RPMI7951 (cell line): ENCODE measurements at places on chromosomes 11 and 22. TPM values are rescaled to one million over a fixed set of nuclear protein-coding genes. Genes with fewer than 3 reads are reported as not detected.

DNA sequence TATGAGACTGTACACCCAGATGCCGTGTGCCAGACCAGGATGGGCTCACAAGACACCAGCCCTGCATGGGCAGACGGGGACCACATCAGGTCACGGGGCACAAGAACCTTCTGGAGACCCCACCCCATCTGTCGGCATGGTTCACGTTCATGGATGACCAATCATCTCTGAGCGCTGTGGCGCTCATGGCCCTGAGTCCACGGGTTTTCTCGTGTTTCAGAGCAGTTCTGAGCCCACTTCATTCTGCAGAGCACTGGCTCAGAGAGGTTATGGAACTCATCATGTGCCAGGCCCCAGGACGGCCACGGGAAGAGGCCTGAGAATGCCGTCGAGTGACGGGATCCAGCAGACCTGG lies 63.0 kb upstream of the PPARA start:
- DNase-seq, result no peak

DNA sequence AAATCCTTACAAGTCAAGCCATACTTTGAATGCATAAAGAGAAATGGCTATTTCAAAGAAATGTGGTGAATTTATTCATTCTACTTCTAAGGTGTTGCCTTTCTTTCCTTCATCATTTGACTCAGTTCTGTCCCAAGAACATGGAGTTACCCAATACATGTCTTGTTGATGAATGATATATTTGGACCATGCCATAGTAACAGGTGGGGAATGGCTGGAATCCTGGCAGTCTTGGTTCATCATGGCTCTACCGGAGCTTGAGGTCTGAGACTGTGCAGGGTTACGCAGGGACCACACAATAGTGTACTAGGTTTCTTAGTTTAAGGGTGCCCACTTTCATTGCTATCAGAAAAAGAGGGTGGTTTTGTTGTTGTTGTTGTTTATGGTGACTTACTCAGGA lies 40.3 kb upstream of the MPEG1 start:
- no peak for DNase-seq

GRCh38 chr11:46381048-46381818 lies at the start of gene MDK:
MDK (plus strand) TSS chr11:46381669; CDS start chr11:46382058, 389 bp downstream.
- no peak for DNase-seq

GRCh38 chr11:74319139-74319816 lies 7.8 kb upstream of the P4HA3 start:
- peak; percentile 90 for DNase-seq

The FIBIN gene
- total RNA-seq, result not detected in 2 replicates

GRCh38 chr11:66339686-66340483 lies 3.7 kb upstream of the RIN1 start:
- DNase-seq, result no peak

DNA sequence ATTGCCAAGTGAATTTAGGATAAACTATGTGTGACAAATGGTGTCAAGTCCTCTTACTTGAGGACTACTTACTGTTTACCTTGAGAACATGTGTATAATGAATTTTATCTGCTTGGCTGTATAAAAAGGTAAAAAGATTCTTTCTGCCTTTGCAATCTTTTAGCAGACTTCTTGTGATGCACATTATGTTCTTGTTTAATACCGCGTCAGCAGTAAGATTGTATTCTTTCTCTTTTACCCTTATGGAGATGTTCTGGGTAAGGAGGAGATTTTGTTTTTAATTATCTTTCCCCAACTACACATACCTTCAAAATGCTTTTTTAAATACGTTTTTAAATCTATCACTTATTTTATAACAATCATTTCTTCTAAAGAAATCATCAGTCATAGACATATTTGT lies 1166.4 kb upstream of the CNTN5 start:
- DNase-seq, result no peak

GRCh38 chr22:47784367-47784983 lies 1022.0 kb downstream of the TBC1D22A start:
- DNase-seq, result no peak

DNA sequence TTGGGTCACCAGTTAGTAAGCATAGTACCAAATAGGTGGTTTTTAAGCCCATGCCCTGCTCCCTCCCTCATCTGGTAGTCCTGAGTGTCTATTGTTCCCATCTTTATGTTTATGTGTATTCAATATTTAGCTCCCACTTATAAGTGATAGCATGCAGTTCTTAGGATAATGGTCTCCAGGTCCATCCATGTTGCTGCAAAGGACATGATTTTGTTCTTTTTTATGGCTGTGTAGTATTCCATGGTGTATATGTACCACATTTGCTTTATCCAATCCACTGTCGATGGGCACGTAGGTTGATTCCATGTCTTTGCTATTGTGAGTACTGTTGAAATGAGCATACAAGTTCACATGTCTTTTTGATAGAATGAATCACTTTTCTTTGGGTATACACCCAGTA lies 18.2 kb upstream of the SYTL2 start:
- DNase-seq, result no peak

The KLHDC7B gene
- not detected in 2 replicates for total RNA-seq
